ENCODE measurements at places on chromosomes 1 and 21.

GRCh38 chr1:118118873-118119463 lies 66.1 kb downstream of the SPAG17 start:
- no peak for DNase-seq

- DNase-seq = no peak
Observed at GRCh38 chr1:181349512-181349911, 133.8 kb upstream of the CACNA1E start.

GRCh38 chr1:171994293-171994692 lies 153.0 kb downstream of the DNM3 start:
- no peak for DNase-seq

DNA sequence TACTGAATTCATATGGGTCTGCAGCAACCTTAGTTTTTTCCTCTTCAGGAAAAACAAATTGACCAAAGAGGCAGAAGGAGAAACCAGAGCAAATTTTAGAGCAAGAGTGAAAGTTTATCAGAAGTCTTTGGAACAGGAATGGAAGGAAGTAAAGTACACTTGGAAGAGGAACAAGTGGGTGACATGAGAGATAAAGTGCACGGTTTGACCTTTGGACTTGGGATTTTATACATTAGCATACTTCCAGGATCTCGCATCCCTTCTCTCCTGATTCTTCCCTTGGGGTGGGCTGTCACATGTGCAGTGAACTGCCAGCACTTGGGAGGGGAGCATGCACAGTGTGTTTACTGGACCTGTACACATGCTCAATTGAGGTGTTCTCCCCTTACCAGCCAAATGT lies 754.8 kb upstream of the ADAMTS5 start:
- DNase-seq = no peak

DNA sequence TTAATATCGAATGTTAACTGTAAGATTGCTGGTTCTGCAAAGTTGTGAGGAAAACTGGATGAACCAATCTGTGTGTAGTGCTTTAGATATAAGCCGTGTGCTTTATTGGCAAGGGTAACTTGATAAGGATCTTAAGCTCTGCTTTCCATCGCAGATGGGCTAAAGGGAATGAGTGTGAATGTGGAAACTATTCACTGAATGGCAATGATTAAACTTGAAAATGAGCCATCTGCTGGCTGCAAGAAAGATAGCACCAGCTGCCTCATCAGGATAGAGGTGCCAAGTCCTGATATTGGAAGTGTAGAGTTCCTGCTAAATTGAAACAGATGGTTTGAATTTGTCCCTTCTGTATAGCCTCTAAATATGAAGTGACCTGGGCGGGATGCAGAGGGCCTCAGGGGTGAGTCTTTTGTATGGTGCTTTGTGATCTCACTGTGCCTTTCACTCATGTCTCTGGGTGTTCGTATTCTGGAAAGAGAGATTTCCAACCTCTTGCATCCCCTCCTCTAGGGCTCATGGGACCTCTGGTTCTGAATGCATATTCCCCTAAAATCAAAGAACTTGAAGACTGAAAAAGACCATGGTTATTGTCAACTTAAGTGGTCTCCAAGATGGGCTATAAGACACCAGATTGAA lies 9.2 kb downstream of the FCRL3 start:
- peak; percentile 13 for DNase-seq

- no peak for DNase-seq
Observed at GRCh38 chr21:34128674-34129038, 55.3 kb downstream of the MRPS6 start.

DNA sequence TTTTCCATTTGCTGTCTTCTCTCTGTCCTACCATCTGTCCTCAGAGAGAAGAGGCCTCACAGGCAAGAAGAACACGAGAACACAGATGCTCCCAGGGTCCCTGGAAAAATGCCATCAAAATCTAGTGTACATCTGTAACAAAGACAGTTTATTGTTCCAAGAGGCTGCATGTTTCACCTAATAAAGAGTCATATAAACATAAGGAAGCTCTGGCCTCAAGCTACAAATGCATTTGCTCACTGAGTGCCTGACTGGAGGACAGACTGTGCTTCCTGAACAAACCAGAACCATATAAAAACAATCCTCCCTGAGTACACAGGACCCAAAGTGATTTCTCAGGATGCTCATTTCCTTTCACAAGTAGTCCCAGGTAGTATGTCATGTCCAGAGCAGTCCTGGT lies 76.3 kb upstream of the SLC44A3 start:
- DNase-seq = peak; percentile 87

- DNase-seq = no peak
Observed at GRCh38 chr1:184407816-184408510, 21.1 kb downstream of the C1orf21 start.

DNA sequence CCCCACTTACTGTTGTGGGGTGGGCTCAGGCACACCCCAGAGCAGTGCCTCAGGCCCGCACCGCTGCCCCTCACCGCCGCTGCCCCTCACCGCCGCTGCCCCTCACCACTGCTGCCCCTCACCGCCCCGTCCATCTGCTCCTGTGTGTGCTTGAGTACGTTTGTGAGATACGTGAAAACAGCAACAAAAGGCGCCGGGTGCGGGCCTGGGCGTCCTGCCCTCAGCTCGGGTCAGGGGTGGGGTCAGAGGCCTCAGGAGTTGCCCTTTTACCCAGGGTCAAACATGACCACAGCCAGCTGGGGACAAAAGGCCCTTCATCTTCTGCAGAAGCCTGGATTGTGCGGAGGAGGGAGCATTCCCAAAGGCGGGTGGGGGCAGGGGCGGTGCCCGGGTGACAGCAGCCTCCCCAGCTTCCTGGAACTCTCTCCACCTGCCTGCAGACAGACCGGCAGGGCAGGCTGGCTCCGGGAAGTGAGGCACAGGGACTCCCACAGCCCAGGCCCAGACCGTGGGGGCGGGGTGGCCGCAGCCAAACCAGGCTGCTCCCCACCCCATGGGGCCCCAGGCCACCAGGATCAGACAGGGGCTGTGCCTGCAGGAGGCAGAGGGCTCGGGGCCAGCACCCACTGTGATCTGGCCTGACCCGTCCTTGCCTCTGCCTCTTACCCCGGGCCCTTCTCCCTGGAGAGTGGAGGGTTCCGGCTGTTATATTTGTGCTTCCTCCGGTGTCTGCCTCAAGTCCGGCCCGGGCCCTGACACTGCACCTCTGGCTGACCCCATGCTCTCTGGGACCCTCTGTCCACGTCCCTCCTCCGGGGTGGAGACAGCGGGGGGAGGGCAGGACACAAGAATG lies 2.3 kb upstream of the VWA1 start:
- DNase-seq = peak; percentile 50

DNA sequence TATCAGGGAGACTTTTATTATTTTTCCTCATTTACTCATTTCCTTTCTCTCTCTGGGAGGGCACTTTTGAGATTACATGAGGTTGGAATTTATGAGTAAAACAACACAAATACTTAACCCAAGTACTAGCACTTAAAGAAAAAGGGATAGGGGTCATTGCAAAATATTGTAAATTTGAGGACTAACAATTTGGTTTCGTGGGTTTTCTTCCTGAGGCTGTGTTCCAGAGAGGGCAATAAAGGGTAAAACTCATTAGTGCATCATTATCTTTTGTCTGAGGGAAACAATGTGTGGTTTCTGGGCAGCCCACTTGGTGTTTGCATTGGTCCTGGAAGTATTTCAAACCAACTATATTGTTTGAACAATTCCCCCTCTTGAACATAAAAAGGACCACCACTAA lies 96.5 kb downstream of the GREM2 start:
- no peak for DNase-seq

DNA sequence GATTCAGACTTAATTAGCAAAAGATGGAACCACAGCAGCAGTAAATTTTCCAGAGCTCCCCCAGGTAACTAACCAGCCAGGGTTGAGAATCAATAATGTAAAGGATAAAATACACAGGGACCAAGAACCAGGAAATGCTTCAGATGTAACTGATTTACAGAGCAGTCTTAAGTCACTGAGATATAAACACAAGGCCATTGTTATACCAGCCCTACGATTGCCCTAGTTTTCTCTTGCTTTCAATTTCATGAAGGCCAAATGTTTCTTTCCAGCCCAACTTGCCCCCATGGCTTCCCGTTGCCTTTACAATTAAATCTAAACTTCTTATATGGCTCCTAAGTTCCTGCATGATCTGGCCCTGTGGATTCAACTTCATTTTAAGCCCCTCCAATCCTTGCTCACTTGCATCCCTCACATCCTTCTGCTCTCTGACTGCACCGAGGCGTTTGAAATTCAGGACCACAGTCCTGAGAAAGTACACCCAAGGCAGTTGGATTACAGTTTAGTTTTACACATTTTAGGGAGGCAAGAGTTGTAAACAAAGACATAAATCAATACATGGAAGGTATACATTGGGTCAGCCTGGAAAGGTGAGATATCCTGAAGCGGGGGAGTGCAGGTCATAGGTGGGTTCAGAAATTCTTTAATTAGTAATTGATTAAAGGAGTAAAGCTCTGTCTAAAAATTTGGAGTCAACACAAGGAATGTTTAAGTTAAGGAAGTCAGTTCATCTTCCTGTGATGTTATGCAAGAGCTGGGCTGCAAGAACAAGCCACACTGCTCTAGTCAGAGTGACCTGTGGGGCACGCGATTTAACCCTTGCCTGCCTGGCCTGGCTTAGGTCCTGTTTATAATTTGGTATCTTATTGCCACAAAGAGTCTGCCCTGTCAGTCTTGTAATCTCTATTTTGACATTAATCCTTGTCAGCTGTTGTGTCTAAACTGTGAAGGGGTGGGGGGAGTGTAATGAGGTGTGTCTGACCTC lies 69.9 kb upstream of the COG2 start:
- no peak for DNase-seq

GRCh38 chr1:85448358-85448757 lies 16.6 kb downstream of the DDAH1 start:
- DNase-seq = no peak

DNA sequence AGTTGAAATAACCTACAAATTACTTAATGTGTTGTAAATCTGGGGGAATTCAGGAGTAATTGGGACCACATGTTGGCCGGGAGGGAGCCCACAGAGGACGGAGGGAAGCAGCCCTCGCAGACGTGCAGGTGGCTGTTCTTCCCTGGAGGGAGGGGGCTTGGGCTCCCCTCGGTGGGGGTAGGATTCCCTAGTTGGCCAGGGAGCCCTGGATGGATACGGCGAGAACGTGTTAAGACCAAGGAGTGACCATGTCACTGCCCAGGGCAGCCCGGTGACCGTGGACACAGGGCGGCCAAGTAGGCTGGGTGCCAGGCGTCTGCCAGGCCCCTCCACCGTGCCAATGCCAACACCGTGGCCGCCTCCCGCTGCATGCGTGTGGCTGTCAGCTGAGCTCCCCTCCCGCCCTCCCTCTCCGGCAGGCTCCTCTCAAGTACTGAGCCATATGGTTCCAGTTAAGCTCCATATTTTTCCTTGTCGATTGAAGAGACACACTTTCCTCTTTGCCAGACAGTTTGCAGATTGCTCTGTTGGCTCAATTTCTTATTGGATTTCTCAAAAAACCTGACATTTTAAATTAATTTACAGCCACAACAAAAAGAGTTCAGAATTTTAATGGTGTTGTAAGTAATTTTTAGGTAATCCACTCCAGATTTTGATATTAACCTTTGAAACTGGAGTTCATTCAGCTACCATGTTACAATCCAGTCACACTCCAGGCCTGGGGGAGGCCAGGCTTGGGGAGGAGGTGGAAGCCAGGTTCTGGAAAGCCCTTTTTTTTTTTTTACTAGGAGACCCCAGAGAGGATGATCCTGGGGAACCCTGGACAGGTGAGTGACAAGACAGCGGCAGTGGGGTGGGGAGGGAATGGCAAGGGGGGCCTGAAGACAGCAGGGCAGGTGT lies 71.2 kb downstream of the CASZ1 start:
- peak; percentile 53 for DNase-seq

- DNase-seq = no peak
Observed at GRCh38 chr1:214857716-214858115, 224.8 kb upstream of the KCNK2 start.

- DNase-seq = no peak
Observed at GRCh38 chr1:33338048-33338439, 17.1 kb upstream of the A3GALT2 start.

GRCh38 chr1:201559679-201560162 lies 20.8 kb downstream of the NAV1 start:
- peak; percentile 73 for DNase-seq

GRCh38 chr1:220544901-220545303 lies 17.0 kb downstream of the MARK1 start:
- no peak for DNase-seq

GRCh38 chr21:21436012-21436534 lies 437.9 kb downstream of the NCAM2 start:
- DNase-seq = no peak

GRCh38 chr1:234684856-234685255 lies 74.9 kb upstream of the IRF2BP2 start:
- no peak for DNase-seq

DNA sequence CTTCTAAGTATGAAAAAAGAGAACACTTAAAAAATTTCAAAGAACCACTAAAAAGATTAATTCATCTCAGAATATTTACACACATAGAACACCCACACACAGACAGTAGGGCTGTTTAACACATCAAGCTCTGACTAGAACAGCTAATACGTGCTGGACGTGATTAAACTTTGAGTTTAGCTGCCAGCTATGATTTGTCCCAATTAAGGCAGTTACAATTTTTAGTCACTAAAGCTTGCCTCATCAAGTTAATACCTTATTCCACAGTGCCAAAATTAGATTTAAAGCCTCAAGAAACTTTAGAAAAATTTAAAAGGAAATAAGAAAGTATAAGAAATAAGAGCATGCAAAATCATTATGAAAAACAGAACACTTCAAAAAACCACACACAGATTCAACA lies 18.9 kb downstream of the SLC16A1 start:
- no peak for DNase-seq

GRCh38 chr1:116686723-116687352 lies 19.3 kb upstream of the IGSF3 start:
- no peak for DNase-seq

DNA sequence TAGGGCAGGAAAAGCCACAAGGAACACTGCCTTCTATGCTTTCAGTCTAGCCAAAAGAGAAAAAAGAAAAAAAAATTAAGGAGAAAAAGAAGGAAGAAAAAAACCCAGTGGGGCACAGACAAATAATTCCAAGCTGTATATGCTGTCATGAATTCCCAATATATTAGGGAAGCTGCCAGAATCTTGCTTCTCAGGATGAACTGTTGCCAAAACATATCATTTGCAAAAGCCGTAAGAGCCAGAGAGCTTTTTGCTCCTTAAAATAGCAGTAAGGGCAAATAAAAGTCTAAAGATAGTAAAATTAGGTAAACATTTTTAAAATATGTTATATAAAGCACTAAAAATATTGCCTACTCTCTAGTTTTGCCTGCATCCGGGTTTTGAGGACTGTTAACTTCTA lies 52.1 kb downstream of the PGM1 start:
- no peak for DNase-seq

- no peak for DNase-seq
Observed at GRCh38 chr1:4407851-4408250, 246.6 kb upstream of the AJAP1 start.

All from NCI-H1694 (cell line).